Dorsolateral prefrontal cortex (tissue), 122 donors: ENCODE measurements at places on chromosomes 7 and 10.

DNA sequence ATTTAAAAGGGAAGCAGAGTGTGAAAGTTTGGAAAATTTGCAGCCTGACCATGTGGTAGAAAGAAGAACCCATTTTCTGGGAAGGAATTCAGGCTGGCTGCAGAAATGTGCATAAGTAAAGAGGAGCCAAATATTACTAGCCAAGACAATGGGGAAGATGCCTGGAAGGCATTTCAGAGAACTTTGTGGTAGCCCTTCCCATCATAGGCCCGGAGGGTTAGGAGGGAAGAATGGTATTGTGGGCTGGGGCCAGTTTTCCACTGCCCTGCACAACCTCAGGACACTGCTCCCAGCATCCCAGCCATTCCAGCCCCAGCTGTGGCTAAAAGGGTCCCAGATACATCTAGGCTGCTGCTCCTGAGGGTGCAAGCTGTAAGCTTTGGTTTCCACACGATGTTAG, 278.5 kb upstream of the BMPER start:
- no peak for DNase-seq

- peak; percentile 62 for DNase-seq
These were observed 80.5 kb upstream of the PPIF start for GRCh38 chr10:79266543-79267312.

GRCh38 chr10:104084482-104085142, 1.1 kb downstream of the COL17A1 start:
- DNase-seq = no peak

DNA sequence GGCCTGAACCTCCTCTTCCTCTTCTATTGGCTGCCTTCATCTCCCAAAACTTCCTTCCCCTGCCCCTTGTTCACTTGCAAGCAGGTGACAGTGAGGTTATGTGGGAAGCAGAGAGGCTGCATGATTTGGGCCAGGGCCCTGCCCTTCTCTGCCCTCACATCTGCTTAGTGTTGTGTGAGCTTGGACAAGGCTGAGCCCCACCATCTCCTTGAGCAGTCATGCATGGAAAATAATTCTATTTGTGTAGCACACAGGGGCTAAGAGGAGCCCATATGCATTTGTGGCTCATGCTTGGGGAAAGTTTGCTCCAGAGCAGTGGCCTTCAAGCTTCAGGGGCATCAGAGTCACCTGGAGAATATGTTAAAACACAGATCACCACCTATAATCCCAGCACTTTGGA, 26.8 kb upstream of the AQP1 start:
- DNase-seq = no peak

- DNase-seq = no peak
These were observed 35.6 kb upstream of the PPP1R17 start for GRCh38 chr7:31651234-31652062.

DNA sequence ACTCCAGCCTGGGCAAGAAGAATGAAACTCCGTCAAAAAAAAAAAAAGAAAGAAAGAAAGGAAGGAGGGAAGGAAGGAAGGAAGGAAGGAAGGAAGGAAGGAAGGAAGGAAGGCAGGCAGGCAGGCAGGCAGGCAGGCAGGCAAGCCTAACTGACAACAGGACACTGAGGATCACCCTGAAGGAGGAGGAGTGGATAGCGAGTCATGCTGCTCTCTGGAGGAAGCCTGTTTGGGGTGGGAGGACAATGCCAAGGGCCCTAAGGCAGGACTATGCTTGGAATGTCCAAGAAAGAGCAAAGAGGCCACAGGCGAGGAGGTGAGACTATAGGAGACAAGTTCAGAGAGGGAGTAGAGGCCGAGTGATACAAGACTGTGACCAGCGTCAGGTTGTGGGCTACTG, 107.0 kb upstream of the PARD3 start:
- no peak for DNase-seq

DNA sequence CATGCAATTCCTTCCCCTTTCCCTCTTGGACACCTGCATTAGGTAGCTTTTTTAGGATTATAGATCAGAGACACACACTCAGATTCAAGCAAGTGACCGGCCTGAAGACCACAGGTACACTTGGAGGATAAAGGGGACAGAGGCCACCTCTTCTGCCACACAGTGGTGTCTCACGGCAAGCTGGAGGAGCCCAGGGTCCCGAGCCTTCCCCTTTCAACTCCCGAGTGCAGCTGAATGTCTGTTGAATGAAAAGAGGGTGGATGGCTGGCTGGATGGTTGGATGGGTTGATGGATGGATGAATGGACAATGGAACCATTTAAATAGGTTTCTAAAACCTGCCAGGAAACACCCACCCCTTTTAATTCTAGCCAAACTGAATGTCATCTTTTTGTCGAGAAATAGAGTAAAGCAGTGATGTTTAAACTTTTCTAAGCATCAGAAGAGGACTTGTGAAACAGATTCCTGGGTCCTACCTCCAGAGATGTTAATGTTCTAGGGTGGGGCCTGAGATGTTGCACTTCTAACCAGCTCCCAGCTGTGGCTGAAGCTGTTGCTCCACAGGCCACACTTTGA, 49.2 kb upstream of the ZMIZ1 start:
- DNase-seq = peak; percentile 26

DNA sequence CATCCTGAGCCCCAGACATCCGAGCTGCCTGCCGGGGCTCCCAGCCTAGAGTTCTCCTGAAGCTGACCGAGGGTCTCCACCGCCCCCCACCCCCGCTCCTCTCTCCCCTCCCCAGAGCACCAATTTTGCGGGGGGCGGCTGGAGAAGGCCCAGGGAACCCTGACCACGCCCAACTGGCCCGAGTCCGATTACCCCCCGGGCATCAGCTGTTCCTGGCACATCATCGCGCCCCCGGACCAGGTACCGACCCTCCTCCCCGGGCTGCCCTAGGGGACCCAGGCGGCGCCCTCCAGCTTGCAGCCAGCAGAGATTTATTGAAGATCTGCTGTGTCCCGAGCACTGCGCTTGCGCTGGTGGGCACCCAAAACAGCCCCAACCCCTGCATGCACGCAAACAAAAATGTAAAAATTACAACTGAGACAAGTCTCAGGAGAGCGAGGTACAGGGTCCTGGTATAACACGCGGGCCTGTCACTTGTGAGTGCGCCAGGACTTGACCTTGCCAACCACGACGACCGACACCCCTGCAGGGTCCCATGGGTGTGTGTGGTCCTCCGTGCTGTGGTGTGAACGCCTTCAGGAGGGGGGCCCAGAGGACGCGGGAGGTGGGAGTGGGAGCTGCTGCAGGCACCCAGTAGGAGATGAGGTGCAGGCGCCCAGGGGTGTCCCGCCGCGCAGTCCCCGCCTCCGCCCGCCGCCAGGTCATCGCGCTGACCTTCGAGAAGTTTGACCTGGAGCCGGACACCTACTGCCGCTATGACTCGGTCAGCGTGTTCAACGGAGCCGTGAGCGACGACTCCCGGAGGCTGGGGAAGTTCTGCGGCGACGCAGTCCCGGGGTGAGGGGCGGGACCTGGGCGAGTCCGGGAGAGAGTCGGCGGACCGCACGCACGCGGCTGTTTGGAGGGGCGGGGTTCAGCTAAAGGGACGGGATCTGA, 3.1 kb downstream of the PCOLCE start:
- DNase-seq = no peak
